ENCODE measurements at places on chromosomes 12 and 14.

- no peak for DNase-seq
Measured at GRCh38 chr12:112169161-112169872, 44.0 kb downstream of the TRAFD1 start.

- peak; percentile 63 for DNase-seq
Measured at GRCh38 chr12:57111031-57111734, at the start of gene STAT6. STAT6 (minus strand) TSS chr12:57111362; CDS start chr12:57108278, 3,084 bp downstream.

- DNase-seq = no peak
Measured at GRCh38 chr14:88488081-88488480, 66.7 kb downstream of the PTPN21 start.

DNA sequence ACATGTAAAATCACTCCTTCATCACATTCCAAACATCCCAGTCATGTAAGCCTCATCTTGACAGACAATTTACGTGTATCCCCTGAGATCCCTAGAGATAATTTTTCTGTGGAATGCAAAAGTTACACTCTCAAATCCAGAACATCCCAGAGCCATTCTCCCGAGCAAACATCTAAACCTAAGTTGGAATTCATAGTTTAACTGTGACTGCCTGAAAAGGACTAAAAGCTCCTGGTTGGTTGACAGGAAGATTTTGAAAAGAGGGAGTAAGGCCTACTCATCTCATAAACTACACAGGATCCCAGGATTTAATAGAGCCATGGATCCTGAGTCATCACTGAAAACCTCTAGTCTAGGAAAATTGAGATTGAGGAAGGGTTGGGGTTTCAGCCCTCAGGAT, 123.6 kb downstream of the SCN8A start:
- DNase-seq = no peak

DNA sequence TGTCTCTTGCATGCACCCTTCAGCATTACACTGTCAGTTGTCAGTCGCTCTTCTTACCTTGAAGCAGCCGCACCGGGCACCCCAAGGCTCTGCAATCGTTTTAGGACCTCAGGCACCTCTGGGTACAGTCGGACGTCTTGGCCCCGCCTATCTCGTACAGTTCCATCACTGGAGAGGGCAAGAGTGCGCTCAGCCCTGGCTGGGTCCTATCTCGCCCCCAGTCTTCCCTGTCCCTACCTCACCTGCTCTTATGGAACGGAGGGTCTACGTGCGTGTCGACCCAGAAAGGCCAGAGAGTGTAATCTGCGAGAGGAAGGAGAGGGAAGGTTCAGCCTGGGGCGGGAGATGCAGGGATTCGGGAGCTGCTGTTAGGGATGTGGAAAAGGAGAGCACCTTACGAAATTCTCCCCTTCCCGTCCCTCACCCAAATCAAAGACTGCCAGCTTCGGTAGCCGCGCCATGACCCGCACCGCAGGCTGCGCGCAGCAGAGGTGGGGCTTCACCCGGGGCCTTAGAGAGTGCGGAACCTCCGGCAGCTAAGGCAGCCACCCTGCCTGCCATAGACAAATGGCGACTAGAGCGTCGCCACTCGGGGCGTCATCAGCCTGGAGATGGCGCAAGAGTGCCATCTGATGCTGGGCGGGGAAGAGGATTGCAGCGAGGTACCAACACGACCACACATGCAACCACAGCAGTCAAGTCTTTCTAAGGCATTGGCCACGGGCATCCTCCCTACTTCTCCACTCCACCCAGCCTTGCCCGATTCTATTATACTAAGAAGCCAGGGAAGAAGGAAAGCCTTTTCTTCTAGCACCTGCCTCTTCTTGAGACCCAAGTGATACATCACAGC, at the start of gene MDP1:
Gene MDP1, minus strand, starts transcription at position 572 of the 850 bp plus-strand sequence. Its CDS starts 111 bp downstream, at position 461.
- DNase-seq = peak; percentile 65

- DNase-seq = no peak
Measured at GRCh38 chr14:101412739-101413138, 148.6 kb upstream of the DIO3 start.

- no peak for DNase-seq
Measured at GRCh38 chr12:121537814-121538698, 42.8 kb downstream of the KDM2B start.

- DNase-seq = no peak
Measured at GRCh38 chr14:89721956-89722355, 232.6 kb downstream of the EFCAB11 start.

- DNase-seq = no peak
Measured at GRCh38 chr14:22847661-22848341, 11.4 kb downstream of the MMP14 start.

GRCh38 chr12:104291867-104292524, 11.5 kb upstream of the EID3 start:
- DNase-seq = no peak

- no peak for DNase-seq
Measured at GRCh38 chr12:131460520-131460919, 250.4 kb upstream of the SFSWAP start.

- DNase-seq = no peak
Measured at GRCh38 chr14:100641274-100641860, 54.1 kb upstream of the BEGAIN start.

DNA sequence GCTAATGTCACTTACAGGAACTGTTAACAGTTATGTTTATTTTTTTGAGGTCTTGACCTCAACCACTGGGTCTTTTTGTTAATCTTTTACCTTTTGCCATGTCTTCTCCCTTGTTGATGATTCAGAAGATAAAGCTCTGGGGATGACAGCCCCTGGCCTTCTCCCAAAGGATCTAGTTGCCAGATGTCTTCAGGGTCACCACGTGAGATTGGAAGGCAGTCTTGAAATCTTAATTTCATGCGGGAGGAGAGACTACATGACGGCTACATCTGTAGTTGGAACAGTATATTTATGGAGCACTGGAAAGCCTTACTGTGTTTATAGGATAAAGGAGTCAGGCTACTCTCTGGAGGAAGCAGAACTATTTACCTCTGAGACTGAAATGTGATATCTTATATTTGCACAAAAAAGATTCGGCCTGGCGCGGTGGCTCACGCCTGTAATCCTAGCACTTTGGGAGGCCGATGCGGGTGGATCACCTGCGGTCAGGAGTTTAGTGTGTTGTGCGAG, 5.6 kb downstream of the MLEC start:
- no peak for DNase-seq

DNA sequence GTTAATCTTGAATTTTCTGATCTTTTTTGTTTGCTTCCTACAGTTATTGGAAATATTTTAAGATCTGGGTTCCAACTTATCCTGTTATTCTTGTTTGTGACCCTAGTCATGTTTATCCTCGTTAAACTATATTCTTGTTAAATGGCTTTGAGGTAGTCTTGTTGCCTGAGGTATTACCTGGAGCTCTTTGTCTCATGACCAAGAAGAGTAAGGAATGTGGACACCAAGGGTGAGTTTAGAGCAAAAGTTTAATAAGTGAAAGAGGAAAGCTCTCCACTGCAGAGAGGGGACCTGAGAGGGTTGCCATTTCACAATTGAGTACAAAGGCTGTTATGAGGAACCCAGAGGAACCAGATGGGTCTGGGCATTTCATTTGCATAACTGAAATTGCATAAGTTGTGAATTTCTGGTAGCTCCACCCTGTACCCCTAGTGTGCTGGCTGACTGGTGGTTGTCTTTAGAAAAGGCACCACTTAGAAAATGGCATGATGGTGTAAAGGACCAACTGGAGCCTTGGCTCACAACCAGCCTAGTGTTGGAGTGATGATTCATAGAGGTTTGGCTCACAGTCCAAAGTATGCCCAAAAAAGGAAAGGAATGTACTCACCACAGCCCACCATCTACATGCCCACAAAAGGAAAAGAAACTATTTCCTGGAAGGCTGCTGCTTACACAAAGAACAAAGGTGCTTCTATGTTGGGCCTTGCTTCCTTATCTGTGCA, 36.7 kb upstream of the RESF1 start:
- DNase-seq = no peak

Data from activated CD8-positive, alpha-beta memory T cell treated with anti-CD3 and anti-CD28 coated beads for 1 hour (primary cell).